CD4-positive, alpha-beta T cell treated with Interferon gamma for 1 hour (primary cell): ENCODE measurements at places on chromosomes 13 and 19.

- DNase-seq, result peak; percentile 64
Observed at GRCh38 chr19:43901395-43902390, 33.4 kb downstream of the ZNF45 start.

DNA sequence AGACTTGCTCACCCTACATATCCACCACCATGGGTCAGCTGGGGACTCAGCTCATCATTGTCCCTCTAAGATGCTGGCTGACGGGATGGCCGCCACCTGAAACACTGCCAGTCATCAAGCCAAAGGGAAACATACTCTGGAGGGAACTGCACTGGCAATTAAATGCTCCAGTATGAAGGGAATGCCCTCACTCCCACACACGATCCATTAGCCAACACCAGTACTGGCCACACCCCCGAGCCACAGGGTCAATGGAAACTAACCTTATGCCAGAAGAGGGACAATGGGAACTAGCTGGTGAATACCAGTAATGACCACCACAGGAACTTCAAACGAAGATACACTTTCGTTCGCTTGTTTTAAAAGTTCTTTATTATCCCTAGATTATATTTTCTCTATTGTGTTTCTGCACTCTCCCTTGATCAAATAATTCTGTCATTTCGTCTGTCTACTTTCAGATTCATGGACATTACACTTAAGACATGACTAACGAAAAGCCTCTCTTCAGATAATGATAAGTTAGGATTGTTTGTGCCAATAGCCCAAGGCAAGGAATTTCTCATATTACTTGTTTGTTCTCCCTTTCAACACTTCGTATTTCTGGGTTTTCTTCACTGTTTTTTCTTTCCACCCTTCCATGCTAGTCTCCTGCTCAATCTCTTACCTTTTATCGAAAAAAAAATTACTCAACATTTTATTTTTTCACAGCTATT is 1.7 kb upstream of the ZNF507 start:
- DNase-seq, result no peak

GRCh38 chr19:38361633-38362075 is 12.7 kb upstream of the PSMD8 start:
- peak; percentile 57 for DNase-seq

DNA sequence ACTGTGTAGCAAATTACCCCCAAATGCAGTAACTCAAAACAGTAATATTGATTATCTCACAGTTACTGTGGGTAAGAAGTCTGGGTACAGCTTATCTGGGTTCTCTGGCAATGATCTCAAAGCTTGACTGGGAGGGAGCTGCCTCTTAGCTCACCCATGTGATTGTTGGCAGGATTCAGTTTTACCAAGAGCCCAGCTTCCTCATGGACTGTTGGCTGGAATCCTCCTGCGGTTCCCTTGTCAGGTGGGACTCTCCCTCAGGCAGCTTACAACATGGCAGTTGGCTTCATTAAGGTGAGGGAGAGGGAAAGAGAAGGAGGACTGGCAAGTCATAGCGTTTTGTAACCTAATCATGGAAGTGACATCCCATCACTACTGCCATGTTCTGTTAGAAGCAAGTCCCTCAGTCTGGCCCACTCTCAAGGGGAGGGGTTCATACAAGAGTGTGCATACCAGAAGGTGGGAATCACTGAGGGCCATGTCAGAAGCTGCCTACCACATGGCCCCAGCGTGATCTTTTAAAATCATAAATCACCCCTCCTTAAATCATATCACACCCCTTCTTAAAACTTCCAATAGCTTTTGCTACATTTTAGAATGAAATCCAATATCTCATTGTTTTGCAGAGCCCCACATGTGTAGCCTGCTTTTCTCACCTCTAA is 108.1 kb downstream of the OLFM4 start:
- no peak for DNase-seq

DNA sequence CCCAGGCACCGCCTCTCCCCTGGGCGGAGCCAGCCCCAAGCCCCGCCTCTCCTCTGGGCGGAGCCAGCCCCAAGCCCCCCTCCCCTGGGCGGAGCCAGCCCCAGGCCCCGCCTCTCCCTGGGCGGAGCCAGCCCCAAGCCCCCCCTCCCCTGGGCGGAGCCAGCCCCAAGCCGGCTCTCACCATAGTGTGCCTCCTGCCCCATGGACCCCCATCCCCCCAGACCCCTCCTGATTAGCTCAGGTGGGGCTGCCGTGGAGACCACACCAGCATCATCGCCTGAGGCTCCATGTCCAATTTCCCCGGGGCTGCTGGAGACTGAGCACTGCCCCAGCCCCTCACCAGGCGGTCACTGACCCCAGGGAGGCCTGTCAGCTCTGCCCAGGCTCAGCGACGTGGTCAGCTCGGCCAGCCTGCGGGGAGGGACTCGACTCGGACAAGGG is 4.2 kb upstream of the MADCAM1 start:
- DNase-seq, result no peak

- DNase-seq, result no peak
Observed at GRCh38 chr13:74771964-74772363, 637.8 kb upstream of the KLF12 start.

DNA sequence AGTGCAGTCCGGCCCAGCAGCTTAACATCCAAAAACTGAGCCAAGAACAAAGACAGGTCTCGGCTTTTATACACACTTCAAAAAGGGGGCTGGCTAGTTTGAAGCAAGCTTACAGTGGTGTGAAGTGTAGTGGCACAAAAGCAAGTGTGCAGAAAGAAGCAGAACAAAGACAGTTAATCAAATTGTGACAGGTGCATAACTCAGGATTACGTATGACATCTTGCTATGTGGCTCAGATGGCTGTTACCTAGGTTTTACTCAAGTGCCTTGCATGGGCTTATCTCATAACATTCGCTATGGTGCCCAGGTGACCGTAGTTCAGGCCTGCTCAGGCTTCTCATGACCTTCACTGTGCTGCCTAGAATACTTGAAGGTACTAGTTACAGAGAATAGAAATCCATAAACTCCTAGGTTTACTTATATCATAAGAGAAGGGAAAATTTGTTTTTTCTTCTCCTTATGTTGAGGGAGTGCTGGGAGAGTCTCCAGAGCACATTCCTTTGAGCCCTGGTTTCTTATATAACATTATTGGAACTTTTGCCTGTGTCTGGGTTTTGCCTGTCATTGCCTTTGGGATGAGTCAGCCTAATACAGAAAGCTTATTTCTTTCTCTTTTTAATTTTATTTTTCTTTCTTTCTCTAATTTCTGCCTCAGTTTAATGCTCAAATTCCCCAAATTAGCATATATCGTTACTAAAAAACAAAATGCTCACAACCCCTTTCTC is 1629.1 kb upstream of the PCDH20 start:
- DNase-seq, result no peak

DNA sequence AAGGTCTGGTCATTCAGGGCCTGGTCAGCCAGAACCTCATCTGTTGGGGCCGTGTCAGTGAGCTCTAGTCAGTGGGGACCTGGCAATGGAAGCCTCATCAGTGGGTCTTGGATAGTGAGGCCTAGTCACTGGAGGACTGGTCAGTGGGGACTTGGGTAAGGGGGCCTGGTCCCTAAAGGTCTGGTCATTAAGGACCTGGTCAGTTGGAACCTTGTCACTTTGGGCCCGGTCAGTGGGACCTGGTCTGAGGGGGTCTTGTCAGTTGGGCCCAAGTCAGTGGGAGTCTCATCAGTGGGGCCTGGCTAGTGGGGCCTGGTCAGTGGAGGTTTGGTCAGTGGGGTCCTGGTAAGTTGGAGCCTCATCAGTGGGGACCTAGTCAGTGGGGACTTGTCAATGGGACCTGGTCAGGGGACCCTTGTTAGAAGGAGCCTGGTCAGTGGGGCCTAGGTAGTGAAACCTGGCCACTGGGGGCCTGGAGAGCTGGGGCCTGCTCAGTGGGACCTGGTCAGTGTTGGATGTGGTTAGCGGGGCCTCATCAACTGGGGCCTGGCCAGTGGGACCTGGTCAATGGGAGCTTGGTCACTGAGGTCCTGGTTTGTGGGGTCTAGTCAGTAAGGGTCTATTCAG is 43.7 kb upstream of the TPM4 start:
- no peak for DNase-seq
